Right renal cortex interstitium (tissue), 3 donors: ENCODE measurements at places on chromosomes 2 and 18. TPM values are rescaled to one million over a fixed set of nuclear protein-coding genes. Genes with fewer than 3 reads are reported as not detected.
A peak's percentile ranks its signal among the peaks of the same experiment; 100 is the strongest.

The STK17B gene
- 11.4 TPM for polyA plus RNA-seq

DNA sequence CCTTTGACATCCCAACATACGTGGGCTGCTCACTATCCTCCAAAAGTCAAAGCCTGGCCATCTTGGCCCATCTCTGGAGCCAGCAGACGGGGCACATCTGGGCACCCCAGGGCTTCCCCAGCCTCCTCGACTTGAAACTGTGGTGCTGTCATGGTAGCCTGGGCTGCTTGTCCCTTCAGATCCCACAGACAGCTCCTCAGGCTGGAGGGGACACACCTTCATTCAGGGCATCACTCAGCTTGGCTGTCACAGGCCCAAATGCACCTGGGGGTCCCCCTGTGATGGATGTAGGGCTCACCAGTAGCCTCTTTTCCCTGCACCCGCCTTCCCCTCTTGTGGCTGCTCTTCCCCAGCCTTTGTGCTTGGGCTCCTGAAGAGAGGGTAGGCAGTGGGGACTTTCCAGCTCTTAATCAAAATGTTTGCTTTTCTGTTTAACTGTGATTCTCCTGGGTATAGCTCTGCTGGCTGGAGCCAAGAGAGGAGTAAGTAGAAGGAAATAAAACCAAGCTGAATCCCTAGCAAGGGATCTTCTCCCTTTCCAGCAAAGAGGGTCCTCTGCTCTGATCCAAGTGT, 92.3 kb downstream of the GYPC start:
- no peak for DNase-seq

The GPD2 gene
- polyA plus RNA-seq = 22.8 TPM

DNA sequence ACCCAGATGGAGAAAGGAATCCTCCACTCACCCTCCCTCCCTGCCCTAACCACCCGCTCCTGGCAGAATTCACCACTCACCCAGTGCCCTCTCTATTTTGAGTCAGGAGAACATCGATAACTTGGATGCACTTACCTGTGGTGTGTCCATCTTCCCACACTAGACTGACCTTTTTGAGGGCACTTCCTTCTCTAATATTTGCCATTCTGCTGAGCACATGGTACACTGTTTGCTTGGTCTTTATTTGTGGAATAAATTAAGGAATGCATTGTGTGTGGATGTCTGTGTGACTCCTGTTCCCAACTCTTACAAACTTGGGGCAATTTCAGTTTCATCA, 133.7 kb downstream of the ACKR3 start:
- no peak for DNase-seq

GRCh38 chr2:54480025-54480424, 23.9 kb downstream of the SPTBN1 start:
- no peak for DNase-seq

GRCh38 chr2:37168217-37168981, 11.6 kb upstream of the EIF2AK2 start:
- no peak for DNase-seq

The GALR1 gene
- 0.06 TPM for polyA plus RNA-seq

DNA sequence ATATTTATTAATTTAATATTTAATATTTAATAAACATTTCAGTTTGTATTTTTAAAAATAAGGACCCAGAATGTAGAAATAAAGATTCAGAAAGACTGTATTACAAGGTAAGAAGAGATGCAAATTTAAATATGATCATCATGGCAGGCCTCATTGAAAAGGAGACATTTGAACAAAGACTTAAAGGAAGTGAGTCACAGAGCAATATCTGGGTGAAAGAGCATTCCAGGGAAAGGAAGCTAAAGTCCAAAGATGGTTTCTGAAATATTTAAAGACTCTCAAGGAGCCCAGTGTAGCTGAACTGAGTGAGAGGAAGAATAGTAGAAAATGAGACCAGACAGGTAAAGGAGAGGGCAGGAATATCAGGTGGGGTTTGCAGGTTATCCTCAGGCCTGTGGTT, 5.9 kb downstream of the SCYGR4 start:
- DNase-seq = no peak

- no peak for DNase-seq
These were observed 82.5 kb upstream of the RBMS1 start for GRCh38 chr2:160576054-160576499.

DNA sequence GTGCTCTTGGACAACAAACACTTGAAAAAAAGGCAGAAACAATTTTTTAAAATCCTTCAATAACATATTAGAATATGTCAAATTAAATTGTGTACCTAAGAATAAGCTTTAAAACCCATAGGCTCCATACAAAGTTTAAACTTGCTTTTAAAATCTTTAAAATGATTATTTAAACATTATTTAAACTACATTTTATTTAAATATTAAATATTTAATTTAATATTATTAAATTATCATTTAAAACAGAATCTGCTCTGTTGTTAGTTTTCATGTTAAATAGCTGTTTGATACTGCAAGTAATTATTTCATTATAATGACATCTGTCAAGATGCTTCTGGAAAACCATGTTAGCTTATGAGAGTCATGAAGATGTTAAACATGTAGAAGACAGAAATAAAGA, 75.6 kb downstream of the MAP4K3 start:
- DNase-seq = no peak

DNA sequence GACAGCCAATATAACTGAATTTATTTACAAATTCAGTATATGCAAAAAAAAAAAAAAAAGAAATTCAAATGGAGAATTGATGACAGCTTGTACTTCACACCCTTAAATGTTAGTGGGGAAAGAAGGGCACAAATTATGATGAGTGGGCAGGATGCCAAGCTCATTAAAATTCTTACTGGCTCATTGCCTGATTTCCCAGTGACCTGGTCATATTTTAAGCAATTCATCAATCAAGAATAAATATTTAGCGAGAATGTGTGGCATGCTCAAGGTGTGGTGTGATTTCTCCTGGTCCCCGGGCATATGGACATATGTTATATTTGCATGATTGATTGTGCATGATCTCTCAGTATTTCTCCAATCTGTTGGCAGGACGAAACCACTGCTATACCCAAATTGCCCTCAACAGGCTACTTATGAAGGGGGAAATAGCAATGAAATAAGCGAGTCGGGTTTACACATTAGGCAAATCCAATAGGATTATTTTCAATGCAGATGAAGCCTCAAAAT, 883.0 kb downstream of the LRRTM4 start:
- DNase-seq = no peak

The SGPP2 gene
- polyA plus RNA-seq = 16.0 TPM

The GPR55 gene
- polyA plus RNA-seq = 0.24 TPM

The CYP27C1 gene
- 6.3 TPM for polyA plus RNA-seq

The EVX2 gene
- not detected for polyA plus RNA-seq

DNA sequence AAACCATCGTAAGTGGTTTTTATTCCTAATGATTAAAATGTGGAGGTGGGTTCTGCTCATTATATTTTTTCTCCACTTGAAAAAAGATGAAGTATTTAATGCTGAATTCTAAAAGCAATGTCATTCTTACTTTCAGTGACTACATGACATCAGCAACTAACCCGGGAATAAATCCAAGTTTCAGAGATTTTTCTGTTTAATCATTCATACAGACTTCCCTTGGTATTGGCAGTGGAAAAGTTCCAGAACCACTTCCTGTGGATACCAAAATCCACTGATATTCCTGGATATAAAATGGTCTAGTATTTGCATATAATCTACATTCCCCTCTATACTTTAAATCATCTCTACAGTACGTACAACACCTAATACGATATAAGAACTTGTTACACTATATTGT, 128.6 kb downstream of the ZNF532 start:
- DNase-seq = no peak

- no peak for DNase-seq
These were observed 49.3 kb downstream of the NEDD4L start for GRCh38 chr18:58093311-58093803.

- DNase-seq = no peak
These were observed 184.5 kb downstream of the INO80D start for GRCh38 chr2:205901491-205901890.

The OSBPL6 gene
- 5.9 TPM for polyA plus RNA-seq

DNA sequence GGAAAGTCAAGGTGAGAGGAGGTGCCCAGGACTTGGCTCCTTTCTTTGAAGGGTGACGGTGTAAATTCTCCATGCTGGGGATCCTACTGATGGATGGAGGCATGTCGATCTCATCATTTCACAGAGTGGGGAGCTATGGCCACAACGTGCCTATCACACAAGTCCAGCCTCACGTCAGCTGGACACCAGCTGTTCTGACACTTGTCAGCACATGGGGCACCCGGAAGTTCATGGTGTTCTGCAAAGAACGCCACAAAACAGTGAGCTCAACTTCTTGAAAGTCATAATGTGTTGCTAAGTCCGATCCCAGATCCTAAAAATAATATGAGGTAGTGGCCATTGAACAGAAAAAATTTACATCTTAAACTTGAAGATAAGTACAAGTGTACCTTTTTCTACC, 12.3 kb downstream of the PAX8 start:
- DNase-seq = no peak

- no peak for DNase-seq
These were observed 103.8 kb downstream of the TRIM43 start for GRCh38 chr2:95695613-95696012.

The ANKRD53 gene
- 0.49 TPM for polyA plus RNA-seq

DNA sequence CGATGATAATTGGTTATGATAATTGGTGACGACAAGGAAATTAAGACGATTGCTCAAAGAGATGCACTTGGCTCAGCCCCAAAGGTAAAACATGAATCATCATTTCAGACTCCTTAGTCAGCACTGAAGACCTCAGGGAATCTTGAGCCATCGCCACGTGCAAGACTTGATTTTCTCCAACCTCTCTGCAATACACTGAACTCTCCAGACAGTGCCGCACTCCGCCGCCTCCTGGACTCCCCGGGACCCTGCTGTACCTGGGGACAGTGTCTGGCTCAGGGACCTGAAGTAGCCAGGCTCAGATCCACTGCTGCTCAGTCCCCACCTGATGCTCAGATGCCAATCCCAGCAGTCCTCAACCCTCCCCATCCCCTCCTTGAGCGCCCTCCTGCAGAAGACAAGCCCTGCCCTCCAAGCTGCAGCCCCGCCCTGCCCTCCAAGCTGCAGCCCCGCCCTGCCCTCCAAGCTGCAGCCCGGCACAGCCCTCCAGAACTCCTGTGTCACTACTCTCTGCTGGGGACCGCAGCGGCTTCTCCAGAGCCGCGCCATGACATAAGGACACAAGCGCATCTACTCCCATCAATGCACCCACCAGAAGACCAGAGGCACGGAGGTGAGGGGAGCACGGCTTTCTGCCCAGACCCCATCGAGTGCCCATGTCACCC, 1.1 kb downstream of the TMEM18 start:
- no peak for DNase-seq

- no peak for DNase-seq
These were observed 37.8 kb upstream of the EFEMP1 start for GRCh38 chr2:55961318-55961911.

DNA sequence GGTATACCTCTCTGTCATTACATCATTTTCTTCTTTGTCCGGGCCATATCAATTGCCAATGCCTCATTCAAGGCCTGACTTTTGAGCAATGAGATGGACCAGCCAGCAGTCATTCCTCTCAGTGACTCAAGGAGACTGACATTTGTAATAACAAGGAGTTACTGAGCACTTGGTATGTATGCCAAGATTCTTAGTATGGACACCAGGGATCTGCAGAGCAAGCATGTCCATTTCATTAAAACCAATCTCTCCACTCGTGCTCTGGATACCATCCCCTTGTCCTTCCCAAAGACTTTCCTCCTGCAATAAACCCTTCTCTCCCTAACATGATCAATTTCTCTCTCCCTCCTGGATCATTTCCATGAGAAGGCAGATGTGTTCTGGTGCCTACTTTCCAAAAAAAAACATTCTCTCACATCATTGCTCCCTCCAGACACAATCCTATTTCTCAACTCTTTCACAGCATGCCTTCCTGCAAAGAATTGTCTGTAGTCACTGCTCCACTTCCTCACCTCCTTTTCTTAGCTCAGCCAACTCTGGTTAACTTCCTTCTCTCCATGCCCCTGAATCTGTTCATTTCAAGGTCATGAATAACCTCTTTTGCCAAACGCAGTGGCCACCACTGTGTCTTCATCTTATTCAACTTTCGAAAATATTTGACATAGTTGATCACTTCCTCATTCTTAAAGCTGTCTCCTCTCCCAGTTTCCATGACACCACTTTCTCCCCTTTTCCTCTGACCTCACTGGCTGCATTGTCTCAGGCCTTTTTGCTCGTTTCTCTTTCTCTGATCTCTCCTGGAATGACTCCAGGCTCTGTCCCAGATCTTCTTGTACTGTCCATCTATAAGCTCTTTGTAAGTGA, 102.8 kb upstream of the CYP1B1 start:
- DNase-seq = no peak

The SERPINB13 gene
- polyA plus RNA-seq = not detected

- no peak for DNase-seq
These were observed 701.6 kb downstream of the SATB2 start for GRCh38 chr2:198756166-198756565.

DNA sequence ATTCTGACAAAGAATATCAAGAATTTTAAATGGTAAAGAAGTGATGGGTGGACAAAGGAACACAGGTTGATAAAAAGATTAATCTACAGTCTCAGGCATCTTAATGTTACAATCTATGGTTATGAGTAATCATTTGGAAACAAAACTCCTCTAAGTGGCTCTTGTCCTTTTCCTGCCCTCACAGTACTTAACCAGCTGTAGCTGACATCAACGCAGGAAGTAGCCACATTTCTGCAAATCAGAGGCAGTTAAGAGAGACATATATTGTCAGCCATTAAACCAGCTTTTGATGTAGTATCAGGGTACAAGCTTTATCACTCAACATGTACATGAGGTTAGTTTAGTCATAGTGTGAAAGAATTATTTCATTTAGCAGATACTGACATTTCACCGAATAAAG, 244.6 kb downstream of the NR4A2 start:
- DNase-seq = no peak

- no peak for DNase-seq
These were observed 184.8 kb upstream of the RND3 start for GRCh38 chr2:150672311-150672710.

GRCh38 chr2:157631861-157632260, 3.2 kb upstream of the ACVR1C start:
- no peak for DNase-seq

GRCh38 chr2:10439185-10439879, 8.8 kb downstream of the ODC1 start:
- no peak for DNase-seq

- DNase-seq = peak; percentile 12
These were observed 58.1 kb downstream of the NCKAP1 start for GRCh38 chr2:182980115-182980514.
